ENCODE measurements at places on chromosomes 2 and 18.

GRCh38 chr2:133674433-133675331 is 106.4 kb upstream of the NCKAP5 start:
- DNase-seq = no peak

GRCh38 chr18:57621246-57621604 is 411 bp downstream of the NARS1 start:
- no peak for DNase-seq

- no peak for DNase-seq
Measured at GRCh38 chr18:43515481-43515880, 238.2 kb upstream of the SYT4 start.

DNA sequence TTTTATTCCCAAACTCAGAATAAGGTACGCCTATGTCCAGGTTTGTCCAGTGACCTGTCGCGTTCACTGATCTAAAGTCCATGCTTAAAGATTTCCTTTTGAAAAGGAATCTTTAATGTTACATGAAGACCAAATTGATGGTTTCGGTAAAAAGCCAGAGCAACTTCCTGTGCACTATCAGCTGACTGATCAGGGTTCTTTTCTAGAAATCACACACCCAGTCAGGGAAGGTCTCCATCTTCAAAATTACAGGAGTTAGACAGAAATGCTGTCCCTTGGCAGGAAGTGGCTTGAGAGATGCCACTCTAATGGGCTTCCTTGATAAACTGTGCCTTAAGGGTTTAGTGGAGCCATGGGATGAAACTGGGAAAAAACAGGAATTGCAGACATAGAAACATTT is 14.7 kb upstream of the ARHGAP25 start:
- peak; percentile 45 for DNase-seq

DNA sequence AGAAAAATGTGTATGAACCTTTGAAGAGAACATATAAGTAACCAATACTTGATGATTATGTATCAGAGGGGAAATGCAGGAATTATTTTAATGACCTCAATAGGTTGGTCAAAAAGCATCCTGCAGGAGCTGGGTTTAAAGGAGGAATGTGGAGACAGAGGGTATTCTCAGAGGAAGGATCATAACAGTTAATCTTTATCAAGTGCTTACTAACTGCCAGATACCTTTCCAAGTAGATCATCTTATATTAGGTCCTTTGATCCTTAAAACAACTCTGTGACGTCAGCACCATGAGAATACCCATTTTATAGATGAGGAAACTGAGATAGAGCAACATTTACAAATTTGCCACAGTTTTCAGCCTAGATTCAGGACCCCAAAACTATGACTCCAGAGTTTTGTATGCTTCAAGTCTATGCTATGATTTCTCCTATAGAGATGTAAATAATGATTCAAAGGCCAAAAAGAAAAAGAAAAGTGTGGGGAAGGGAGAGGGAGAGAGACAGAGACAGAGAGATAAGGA is 3.0 kb downstream of the RFTN2 start:
- DNase-seq = no peak

GRCh38 chr2:121049131-121049530 is 235.9 kb downstream of the TFCP2L1 start:
- no peak for DNase-seq

DNA sequence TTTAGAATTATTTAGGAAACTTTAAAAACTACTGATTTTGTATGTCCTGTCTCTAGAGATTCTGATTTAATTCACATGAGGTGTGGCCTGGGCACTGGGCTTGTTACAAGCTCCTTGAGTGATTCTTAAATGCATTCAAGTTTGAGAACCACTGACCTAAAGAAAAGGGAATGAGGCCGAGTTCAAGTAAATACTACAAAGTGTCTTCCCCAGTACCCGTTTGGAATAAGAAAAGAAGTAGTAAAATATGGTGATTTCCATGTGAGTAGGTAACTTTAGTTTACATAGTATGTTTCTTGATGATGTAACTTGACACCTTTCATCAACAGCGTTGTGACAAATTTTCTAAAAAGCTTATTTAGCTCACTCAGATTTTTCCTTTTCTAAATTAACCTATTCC is 1022.9 kb upstream of the NRXN1 start:
- DNase-seq = no peak

DNA sequence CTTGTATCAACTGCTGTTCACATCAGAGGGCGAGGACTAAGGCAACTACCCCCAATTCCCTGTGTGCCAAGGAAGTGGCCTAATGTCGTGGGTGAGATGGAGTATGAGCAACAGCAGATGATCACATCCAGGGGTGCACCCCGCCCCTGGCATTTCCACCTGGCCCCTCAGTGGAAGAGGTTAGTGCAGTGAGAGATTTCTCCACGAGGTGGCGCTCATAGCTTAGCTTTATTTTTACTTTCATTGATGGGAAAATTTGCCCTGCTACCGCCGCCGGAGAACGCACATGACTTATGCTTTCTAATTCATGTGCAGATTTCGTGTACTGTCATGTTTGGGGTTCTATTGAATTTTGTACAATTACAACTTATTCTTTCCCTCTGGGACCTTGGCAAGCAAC is 470.6 kb upstream of the MEX3C start:
- no peak for DNase-seq

DNA sequence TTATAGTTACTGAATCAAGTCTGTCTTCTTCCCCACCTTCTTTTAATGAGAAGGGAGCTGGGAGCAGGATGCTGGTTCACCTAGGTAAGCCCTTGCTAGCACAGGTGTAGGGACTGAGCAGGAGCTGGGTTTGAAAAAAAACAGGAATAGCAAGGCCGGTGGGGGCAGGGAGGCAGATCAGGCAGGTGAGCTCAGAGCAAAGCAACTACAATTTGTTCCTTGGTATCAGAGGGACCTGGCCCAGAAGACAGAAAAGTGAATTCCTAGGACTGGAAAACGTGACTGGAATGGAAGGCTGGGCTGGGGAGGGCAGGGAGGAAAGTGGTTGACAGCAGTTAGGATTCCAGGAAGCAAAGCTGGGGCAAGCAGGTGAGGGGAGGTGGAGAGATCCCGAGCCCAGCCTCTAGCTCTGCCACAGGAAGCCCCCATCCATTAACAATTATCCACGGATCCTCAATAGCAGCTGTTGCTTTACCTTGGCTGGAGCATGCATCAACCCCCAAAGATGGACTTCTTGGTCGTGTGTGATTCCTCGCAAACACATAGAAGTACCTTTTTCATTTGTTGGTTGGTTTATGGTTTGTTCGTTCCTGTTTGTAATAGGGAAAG is 118.4 kb downstream of the LNPK start:
- DNase-seq = no peak

GRCh38 chr18:11411048-11411447 is 198.3 kb upstream of the SLC35G4 start:
- no peak for DNase-seq

DNA sequence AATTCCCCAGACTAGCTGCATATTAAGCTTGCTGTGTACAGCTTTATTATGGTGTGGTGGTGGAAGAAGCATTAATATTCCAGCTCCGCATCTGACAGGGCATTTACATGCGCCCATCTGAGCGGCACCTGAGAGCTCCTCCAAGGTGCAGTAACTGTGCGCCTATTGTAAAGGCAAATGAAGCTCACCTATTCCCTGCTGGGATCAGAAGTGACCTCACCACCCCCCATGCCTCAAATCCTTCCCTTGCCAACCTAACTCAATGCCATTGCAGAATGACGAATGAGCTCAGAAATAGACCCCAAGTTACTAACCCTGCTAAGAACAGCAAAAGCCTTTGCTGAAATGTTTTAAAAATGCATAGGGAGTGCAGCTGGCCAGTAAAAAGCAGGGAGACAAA is 14.3 kb downstream of the BCL11A start:
- DNase-seq = no peak

GRCh38 chr2:37389989-37390765 is 45.7 kb downstream of the QPCT start:
- DNase-seq = peak; percentile 73

DNA sequence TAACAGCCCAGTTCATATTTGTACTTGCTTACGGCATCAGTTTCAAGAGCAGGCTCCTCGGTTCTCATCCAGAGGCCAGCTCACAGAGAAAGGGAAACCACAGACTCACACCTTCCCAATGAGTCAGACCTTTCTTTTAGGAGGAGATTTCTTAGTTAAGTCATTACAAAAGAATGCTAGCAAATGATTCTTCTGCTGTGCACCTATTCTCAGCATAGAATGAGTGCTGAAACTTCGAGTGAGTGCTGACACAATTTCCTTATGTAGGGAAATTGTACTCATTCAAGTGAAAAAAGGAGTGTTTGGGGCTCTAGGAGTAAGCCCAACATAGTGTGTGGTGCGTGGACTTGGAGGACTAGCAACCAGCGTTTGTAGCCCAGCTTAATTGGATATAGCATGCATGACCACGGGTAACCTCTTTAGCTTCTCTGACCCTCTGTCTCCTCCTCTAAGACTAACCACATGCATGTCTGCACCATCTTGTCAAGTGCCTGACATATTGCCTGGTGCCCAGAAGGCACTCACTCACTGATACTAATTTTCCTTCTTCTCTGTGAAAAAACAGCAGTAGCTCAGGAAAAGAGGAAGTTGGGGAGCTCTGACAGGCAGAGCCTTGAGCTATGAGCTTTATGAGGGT is 87.0 kb downstream of the ALPK2 start:
- DNase-seq = peak; percentile 20

- no peak for DNase-seq
Measured at GRCh38 chr2:157339965-157340655, 14.5 kb upstream of the ERMN start.

All from central memory CD4-positive, alpha-beta T cell (primary cell).